ENCODE measurements at places on chromosomes 7 and 10.

DNA sequence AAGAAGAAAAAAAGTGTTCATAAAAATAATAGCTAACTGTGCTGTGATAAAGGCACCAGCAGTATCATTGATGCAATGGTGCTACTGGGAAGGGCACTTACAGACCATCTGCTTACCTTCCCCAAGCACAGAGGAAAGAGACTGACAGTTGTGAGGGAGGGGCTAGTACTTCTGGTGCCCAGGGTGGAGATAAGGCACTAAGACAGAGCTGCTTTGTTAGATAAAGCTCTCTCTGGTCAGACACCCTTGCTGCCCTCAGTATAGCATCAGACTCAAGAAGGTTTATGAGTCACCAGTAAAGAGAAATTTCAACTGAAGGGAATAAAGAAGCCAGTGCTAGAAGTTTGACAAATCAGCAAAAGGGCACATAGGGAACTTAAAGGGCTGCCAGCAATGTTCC is 325.6 kb downstream of the HPSE2 start:
- DNase-seq = no peak

DNA sequence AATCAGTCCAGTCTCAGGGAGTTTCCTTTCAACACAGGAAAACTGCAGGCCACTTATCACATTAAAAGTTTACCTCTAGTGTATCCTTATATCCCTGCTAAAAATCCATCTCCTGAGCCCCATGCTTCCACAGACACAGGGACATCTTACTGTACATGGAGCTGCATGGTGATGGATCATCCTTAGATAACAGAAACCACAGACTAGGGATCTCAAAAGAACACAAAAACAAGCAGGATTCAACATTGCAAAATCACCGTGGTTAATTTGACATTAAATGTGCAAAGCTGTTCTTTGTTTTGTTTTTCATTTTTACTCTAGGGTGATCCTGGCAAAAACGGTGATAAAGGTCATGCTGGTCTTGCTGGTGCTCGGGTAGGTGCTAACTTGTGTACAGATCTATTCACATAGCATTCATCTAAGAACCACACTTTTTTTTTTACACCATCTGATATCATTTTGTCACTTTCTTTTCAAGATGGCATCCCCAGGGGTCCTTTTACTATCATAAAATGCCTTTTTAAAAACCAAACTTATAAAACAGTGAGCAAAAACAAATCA is 18.1 kb downstream of the COL1A2 start:
- DNase-seq = no peak

DNA sequence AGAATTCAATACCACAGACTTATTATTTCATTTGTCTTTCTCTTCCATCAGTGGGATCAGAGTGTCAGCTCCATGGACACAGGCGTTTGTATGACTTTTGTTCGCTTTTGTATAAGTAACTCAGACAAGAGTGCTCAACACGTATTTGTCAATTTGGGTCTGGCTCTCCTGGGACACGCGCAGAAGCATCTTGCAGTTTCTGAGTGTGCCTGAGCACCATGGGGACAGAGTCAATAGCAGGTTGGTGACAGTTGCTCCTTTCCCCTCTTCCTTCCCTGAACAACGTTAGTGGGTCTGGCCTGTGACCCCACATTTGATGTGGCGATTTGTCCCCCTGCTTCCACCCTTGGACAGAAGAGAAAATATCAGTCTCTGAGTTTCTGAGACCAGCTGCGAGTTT is 120.4 kb upstream of the SDK1 start:
- DNase-seq = no peak

GRCh38 chr7:77450054-77450453 is 33.9 kb upstream of the GSAP start:
- DNase-seq = no peak

- DNase-seq = no peak
Observed at GRCh38 chr10:43231523-43232078, 35.3 kb downstream of the RASGEF1A start.

DNA sequence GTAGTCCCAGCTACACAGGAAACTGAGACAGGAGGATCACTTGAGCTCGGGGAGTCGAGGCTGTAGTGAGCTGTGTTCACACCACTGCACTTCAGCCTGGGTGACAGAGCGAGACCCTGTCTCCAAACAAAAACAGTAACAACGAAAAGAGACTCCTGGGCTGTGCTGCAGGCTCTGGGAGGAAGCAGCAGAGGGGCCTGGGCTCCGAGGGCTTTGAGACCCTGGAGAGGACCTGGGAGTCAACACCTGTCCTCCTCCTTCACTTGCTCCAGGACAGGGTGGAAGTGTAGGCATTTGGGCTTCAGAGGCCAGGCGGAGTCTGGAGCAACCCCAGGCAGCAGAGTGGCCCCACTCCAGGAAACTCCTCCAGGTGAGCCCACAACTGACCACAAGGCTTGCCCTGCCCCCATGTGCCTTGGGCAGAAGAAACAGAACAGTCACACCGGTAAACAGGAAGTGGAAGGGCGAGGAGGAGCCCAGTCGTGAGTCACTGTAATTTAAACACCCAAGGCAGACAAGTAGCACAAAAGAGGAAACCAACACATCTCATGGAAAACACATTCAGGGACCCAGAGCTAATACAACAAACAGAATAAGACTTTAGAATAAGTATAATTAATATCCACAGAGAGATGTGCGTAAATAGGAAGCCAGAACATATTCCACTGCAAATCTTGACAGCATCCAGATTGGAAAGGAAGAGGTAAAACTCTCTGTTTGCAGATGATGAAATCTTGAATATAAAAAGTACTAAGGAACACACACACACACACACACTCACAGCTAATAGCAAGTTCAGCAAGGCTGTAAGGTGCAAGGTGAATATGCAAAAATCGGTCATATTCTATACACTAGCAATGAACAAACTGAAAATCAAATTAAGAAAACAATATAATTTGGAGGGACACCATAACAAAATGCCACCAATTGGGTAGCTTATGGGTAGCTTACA is 20.5 kb upstream of the RASGEF1A start:
- DNase-seq = no peak

DNA sequence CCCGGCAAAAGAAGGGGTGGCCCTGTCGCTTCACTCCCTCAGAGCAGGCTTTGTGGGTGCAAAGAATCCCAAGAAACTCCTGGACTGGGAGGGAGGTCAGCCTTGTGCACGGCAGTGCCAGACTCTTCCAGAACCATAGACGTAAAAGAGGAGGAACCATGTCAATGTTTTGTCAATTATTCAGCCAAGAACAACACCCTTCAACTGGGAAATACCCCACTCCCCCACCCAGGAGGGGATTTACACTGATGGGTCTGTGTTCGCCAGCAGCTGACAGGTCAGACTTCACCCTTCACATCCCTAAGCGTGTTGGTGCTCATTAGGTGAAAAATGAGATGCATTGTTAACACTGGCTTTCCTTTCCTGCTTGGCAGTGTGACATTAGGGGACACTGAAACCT is 116.8 kb upstream of the BMPER start:
- DNase-seq = no peak

GRCh38 chr7:124893140-124893827 is 36.3 kb downstream of the POT1 start:
- no peak for DNase-seq

DNA sequence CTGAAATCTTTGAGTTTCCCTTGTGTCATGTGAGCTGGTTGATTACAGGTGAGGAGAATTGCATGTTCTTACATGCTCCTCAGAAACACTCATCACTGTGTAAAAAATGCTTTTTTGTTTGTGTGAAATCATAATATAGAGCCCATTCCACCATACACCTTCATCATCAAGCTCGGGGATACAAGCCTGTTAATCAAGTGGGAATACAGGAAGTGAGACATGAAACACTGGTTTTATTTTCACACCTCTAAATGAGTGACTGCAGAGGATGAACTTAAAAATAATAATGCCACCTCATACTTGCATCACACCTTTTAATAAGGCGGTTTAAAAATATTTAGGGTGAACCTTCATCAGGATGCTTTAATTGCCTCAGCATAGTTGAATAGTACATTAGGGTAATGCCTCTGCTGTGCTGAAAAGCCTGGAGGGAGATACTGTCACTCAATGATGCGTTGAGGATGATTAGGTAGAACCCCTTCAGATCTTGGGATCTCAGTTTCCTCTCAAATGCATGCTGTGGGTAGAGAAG is 164.6 kb downstream of the AUTS2 start:
- DNase-seq = no peak

DNA sequence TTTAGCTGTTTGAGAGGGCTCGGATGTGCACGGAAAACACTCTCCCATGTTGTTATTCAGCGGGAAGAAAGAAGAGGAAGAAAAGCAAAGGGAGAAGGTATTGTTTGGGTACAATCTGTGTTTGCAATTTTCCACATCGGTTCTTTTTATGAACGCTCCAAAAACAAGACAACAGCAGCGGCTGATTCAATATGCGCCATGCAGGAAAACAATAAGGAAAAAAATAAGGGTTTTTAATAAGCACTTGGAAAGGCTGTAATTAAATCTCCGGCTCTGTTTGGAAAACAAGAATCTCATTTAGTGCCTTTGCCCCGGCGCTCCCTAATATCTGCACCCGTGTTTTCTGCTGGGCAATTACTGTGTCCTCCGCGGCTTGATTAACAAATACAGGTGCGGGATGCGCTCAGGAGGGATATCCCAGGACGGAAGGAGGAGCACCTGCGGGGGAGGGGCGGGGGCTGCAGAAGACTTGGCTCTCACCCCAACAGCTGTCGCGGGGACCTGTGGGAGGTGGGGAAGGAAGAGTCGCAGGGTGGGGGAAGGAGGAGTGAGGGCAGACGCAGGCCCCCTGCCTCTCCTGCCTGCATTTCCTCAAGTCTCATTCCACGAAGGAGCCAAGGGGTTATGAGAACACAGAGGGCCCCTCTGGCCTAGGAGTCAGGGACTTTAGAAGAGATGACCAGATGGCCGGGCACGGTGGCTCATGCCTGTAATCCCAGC is 181.5 kb upstream of the PODXL start:
- DNase-seq = no peak

DNA sequence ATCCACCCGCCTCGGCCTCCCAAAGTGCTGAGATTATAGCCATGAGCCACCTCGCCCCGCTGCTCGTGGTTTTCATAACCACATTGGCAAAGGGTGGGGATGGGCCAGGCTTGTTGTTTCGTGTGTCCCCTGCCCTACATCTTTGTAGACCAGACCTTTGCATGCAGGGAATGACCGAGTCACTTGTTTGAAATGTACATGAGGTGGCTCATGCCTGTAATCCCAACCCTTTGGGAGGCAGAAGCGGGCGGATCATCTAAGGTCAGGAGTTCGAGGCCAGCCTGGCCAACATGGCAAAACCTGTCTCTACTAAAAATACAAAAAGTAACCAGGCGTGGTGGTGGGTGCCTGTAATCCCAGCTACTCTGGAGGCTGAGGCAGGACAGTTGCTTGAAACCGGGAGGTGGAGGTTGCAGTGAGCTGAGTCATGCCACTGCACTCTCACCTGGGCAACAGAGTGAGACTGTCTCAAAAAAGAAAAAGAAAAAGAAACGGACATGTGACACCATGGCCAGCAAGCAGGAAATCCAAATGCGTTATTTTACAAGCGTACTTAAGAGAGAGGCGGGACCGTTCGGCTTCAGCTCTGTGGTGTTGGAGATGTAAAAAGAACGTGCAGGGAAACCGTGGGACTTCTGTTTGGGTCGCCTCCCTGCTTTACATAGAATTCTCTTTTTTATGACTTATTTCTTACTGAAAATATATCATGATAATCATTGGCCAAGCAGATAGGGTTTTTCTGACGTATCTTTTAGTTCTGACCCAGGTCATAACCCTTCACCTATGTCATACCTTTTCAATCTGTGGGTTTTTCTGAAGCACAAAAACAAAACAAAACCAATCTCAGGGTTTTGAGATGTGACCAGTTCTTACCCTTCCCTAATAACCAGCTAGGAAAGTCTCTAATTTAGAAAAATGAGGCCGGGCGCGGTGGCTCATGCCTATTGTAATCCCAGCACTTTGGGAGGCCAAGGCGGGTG is 45.1 kb downstream of the WIPI2 start:
- no peak for DNase-seq

- DNase-seq = no peak
Observed at GRCh38 chr10:79238158-79238520, 109.1 kb upstream of the PPIF start.

- no peak for DNase-seq
Observed at GRCh38 chr10:121041906-121042305, 190.7 kb downstream of the WDR11 start.

- no peak for DNase-seq
Observed at GRCh38 chr10:29751240-29751639, 116.5 kb upstream of the SVIL start.

DNA sequence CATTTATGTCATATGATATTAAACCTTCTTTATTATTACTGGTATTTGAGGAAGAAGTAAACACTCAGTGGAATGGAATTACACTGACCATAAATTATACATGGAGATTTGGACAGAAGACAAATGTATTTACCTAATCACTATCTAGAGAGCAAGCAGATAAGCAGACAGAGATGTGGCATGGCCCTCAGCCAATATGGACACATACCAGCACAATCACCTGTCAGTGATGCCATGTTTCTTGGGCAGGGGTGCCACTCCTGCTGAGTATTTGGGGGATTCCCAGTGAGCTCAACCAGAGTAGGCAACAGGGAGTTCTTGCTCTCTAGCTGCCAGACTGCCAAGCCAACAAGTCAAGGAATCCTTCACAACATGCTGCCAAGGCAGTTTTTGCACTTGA is 866.3 kb upstream of the LRRN3 start:
- DNase-seq = no peak

DNA sequence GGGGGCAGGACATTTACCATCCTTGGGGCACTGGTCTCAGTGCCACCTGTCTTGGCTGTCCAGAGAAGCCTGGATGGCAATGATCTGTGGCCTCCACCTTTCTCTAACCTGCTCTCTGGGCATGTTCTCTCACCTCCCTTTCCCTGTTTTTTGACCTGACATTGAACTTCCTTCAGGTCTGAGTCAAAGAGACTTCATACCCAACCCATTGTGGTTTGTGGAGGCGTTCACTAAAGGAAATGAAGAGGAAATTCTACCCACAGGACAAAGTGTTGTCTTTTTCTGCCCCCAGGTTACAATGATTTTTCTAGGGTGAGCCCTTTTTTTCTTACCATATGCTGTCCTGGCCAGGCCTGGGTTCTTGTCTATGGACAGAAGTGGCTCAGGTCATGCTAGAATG is 76.6 kb downstream of the CYP26A1 start:
- no peak for DNase-seq

DNA sequence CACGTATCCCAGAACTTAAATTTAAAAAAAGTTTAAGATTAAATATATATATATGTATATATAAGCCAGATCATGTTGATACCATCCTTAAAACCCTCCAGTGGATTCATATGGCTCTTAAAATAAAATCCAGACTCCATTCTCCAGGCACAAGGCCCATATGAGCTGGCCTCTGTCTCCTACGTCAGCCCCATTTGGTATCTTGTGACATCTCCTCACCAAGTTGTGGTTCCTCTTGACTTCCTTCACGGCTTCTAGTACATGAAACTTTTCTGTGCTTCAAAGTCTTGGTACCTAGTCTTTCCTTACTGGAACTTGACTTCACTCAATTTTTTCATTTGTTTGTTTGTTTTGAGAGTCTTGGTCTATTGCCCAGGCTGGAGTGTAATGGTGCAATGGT is 61.3 kb downstream of the PRLHR start:
- DNase-seq = no peak

DNA sequence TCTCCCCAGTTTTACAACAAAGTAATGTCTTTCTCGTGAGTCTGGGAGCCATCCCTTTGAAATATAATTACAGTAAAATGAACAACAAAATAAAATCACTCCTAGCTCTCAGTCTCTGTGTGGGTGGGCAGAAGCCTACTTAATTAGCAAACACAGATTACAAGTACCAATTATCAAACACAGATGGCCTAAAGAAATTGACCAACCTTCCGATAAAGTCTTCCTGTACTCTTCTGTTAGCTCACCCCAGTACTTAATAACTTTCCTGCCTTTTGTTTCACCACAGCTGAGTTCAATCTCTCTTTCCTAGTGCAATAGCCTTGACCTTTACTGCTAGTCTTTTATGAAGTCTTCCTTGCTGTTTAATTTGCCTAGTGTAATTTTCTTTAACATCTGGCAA is 719.2 kb upstream of the MBL2 start:
- DNase-seq = no peak
